ENCODE measurements at places on chromosomes 11 and 22. TPM values are rescaled to one million over a fixed set of nuclear protein-coding genes. Genes with fewer than 3 reads are reported as not detected.

DCDC1 gene
- 0.08 TPM for total RNA-seq

DNA sequence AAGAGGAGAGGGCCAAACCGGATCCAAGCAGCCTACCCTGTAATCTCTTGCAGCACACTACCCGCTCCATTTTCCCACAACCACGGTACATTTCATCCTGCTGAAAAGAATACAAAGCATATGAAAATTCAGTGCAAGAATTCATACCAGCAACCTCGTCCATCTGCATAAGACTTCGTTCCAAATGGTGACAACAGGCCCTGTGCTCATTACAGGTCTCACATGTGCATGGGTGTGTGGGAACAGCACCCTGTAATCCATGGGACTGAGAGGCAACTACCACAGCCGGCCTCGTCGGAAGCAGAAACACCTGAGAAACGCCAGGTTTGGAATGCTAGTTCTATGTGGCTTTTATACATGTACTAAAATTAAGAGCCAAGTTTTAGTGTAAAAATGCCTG, 52.3 kb downstream of the LARGE1 start:
- DNase-seq = no peak

MMP7 gene
- not detected for total RNA-seq

- no peak for DNase-seq
Observed at GRCh38 chr11:2377511-2378443, 667 bp downstream of the CD81 start.

DNA sequence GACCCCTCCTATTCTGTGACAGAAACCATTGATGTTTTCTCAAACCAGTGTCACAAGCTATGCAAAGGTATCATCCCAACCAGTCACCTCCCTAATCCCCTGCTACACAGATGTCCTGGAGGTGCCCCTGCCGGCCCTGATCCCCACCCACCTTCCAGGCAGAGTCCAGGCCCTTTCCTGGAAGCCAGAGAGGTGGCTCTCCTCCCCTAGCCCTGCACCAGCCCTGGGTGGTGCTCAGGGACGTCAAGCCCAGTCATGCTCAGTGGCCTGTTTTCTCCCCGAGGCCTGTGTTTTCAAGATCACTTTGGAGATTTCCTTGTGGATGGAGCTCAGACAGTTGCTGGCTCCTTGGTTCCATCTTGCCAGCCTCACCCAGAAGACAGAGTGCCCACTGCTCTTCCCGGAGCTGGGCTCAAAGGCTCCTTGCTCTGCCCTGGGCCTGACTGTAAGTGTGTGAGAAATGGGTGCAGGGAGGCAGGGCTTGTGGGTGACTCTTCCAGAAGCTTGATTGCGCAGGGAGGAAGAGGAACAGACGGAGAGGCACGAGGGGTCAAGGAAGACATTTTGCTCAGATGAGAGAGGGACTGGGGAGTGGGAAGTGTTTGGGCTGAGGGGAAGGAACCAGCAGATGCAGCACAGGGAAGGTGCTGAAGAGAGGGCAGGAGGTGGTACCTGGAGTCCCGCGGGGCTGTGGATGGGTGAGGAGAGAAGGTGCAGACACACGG, 11.3 kb downstream of the P2RY6 start:
- DNase-seq = no peak

TIRAP gene
- 3.9 TPM for total RNA-seq

DKK3 gene
- 161 TPM for total RNA-seq

GRCh38 chr11:73752903-73753302, 8.0 kb downstream of the RAB6A start:
- DNase-seq = no peak
